ENCODE measurements at places on chromosomes 6 and 20. TPM values are rescaled to one million over a fixed set of nuclear protein-coding genes. Genes with fewer than 3 reads are reported as not detected.

The MEP1A gene
- 0.14 TPM for total RNA-seq

The CD83 gene
- 50.9 TPM for total RNA-seq

The CCN6 gene
- not detected for total RNA-seq

The LAMA4 gene
- total RNA-seq = 15.2 TPM

The KCNB1 gene
- 0.09 TPM for total RNA-seq

The ERVFRD-1 gene
- 0.14 TPM for total RNA-seq

The KHDRBS2 gene
- 1.5 TPM for total RNA-seq

The TEAD3 gene
- total RNA-seq = 1.1 TPM

GRCh38 chr20:2509794-2510193 lies 1.1 kb upstream of the ZNF343 start:
- H3K4me1 ChIP-seq = peaks cover 8% of the 10 kb centered on the region
- H3K4me3 ChIP-seq = no peak overlapping the region
- DNase-seq = no peak
- H3K27me3 ChIP-seq = peaks cover 5% of the 10 kb centered on the region
- H3K27ac ChIP-seq = no peak overlapping the region

- no peaks in the 10 kb centered on the region for H3K27me3 ChIP-seq
- no peak overlapping the region for H3K27ac ChIP-seq
- no peak for DNase-seq
- peaks cover 15% of the 10 kb centered on the region for H3K36me3 ChIP-seq
- peaks cover 2% of the 10 kb centered on the region for H3K4me1 ChIP-seq
Observed at GRCh38 chr6:47276377-47276776, 33.3 kb downstream of the TNFRSF21 start.

- no peak overlapping the region for H3K27ac ChIP-seq
- H3K27me3 ChIP-seq = no peaks in the 10 kb centered on the region
- no peak for DNase-seq
Observed at GRCh38 chr20:60806354-60806753, 445.7 kb upstream of the CDH4 start.

DNA sequence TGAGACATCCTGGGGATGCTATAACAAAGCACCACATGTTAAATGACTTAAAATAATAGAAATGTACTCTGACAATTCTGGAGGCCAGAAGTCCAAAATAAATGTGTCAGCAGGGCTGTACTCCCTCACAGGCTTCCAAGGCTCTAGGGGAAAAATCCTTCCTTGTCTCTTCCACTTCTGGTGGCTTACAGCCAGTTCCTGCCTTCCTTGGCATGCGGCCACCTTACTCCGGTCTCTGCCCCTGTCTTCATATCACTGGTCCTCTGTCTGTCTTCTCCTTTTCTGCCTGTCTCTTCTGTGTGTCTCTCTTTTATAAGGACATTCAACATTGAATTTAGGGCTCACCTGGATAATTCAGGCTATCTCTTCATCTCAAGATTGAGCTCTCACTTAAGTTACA lies 155.3 kb upstream of the SYNCRIP start:
- no peak overlapping the region for H3K27ac ChIP-seq
- no peak overlapping the region for H3K4me3 ChIP-seq
- no peak for DNase-seq
- no peaks in the 10 kb centered on the region for H3K4me1 ChIP-seq

DNA sequence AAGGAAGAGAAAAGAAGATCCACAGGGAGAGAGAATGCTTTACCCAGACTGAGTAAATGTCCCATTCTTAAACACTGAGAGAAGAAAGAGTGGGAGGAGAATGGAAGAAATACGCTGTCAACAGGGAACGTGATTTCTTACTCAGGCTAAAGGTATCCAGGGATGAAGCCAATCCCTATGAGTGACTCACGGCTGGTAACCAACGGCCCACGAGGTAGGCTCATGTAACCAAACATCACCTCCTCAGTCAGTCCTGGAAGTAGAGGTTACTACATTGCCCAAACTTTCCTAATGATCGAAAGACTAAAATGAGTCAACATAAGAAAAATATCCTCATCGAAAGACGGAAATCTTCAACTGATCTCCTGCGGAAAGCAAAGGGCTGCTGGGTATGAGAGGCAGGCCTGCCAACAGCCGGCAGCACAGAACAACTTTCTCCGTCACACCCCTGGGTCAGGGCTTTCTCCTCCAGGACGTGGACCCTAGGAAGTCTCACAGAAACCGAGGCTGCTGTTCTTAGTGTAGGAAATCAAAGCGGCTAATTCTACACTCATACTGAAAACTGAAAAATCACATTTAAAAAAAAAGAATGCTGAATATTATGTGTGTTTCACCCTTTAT lies 292.6 kb downstream of the GMDS start:
- no peaks in the 10 kb centered on the region for H3K4me1 ChIP-seq
- H3K27me3 ChIP-seq = no peaks in the 10 kb centered on the region
- no peaks in the 10 kb centered on the region for H3K36me3 ChIP-seq
- no peak overlapping the region for H3K4me3 ChIP-seq

- H3K27me3 ChIP-seq = peaks cover 2% of the 10 kb centered on the region
- H3K4me3 ChIP-seq = no peak overlapping the region
- DNase-seq = no peak
- H3K36me3 ChIP-seq = no peaks in the 10 kb centered on the region
- H3K4me1 ChIP-seq = no peaks in the 10 kb centered on the region
Observed at GRCh38 chr20:36878941-36879340, 3.0 kb downstream of the TLDC2 start.

DNA sequence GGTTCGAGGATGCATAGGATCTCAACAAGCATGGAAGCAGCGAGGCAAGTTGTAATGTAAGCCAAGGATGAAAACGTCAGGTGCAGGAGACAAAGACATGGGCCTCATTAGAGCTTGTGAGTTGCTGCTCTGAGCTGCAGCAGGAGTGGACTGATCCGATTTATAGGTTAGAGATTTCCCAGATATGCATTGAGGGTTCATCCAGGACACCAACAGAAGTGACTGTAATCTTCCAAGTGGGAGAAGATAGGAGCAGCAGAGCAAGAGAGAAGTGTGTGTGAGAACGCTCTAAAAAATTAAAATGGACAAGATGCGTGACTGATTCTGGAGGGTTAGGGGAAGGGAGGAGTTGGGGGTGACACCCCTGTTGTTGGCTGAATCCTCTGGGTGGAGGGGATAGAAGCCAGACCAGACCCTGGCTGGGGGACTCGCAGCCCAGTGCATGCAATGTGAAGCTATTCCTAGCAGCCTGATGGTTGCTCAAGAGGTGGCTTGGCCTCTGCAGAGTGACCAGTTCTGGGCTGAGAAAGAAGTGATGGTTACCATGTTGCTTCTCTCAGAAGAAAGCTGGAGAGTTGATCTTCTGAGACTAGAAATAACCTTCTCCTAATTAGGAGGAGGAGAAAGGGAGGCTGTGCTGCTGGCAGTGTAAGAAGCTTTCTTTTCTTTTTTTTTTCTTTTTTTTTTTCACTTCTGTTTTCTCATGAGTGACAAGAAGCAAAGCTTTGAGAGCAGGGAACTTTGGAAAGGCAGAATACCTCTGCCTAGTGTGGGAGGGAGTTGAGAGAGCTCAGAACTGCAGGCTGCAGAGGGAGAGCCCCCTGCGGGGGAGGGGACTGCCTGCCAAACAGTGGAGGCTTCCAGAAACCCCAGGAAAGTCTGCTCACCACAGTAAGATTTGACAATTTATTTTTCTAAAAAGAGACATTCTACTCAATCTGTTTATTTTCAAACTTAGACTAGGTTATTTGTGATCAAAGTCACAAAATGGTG lies 116.9 kb downstream of the SLX4IP start:
- H3K27me3 ChIP-seq = no peaks in the 10 kb centered on the region
- DNase-seq = no peak
- peaks cover 5% of the 10 kb centered on the region for H3K36me3 ChIP-seq
- no peak overlapping the region for H3K27ac ChIP-seq
- H3K4me3 ChIP-seq = no peak overlapping the region

GRCh38 chr6:54390362-54390761 lies 82.1 kb downstream of the TINAG start:
- H3K27me3 ChIP-seq = no peaks in the 10 kb centered on the region
- no peak for DNase-seq
- no peaks in the 10 kb centered on the region for H3K4me1 ChIP-seq
- H3K4me3 ChIP-seq = no peak overlapping the region

- no peak overlapping the region for H3K27ac ChIP-seq
- H3K4me3 ChIP-seq = no peak overlapping the region
- no peaks in the 10 kb centered on the region for H3K4me1 ChIP-seq
- no peak for DNase-seq
- no peaks in the 10 kb centered on the region for H3K27me3 ChIP-seq
Observed at GRCh38 chr6:55069132-55069781, 105.1 kb upstream of the HCRTR2 start.

GRCh38 chr20:51955756-51956155 lies 153.4 kb upstream of the SALL4 start:
- no peak for DNase-seq
- H3K27ac ChIP-seq = no peak overlapping the region
- no peaks in the 10 kb centered on the region for H3K36me3 ChIP-seq
- no peak overlapping the region for H3K4me3 ChIP-seq

Measured in thymus (tissue), 14 donors.